ENCODE measurements at places on chromosomes 2 and 18.

GRCh38 chr18:39841482-39842365 is 2113.3 kb upstream of the PIK3C3 start:
- DNase-seq = peak; percentile 49

- DNase-seq = no peak
Measured at GRCh38 chr2:44330801-44331200, 30.5 kb downstream of the PREPL start.

DNA sequence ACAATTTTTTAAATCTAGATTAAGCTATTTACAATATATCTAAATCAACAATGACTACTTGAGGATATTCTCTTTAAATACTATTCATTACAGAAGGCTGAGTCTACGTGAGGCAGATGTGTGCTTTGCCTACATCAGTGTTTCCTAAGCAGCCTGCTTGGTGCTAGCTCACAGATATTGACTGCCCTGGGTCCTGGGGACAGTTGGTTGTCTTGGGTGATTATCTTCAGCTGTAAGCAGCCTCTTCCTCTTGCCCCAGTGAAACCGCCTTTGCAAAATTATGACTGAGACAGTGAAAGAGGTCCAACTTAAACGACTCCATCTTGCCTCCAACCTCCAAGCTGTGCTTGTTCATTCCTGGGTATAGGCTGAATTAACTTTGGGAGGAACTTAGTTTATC is 39.6 kb upstream of the CCDC88A start:
- DNase-seq = no peak

DNA sequence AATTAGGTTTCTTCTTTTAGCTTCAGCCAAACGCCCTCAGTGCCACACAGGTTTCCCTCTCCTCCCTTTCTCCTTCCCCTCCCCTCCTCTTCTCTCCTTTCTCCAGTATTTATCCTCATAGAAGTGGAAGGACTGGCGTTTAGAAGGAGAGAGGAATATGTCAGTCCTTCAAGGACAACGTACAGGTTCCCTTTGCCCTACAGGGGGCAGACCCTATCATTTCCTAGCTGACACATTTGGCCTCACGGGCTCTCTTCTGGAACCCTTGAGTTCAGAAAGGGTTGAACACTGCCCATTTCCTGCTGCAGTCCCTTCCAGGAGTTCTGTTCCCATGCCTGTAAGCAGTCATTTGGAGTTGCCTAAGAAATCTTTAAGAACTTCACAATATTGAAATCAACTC is 46.1 kb downstream of the CDCA7 start:
- no peak for DNase-seq

GRCh38 chr2:74841641-74842040 is 7.7 kb downstream of the HK2 start:
- no peak for DNase-seq

DNA sequence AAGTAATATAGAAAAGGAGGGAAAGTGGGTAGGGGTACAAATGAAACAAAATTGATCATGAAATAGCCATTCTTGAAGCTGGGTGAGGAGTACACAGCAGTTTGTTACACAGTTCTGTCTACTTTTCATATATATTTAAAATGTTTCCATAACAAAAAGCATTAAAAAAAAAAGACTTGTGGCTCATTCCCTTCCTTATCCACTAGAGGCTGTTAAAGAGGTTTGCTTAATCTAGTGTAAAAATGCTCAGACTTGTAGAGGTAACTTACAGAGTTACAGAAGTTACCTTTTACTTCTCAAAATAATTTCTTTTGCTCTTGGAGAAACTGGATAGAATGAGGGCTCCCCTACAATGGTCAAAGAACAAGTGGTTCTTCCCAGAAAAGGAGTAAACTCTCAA is 8.1 kb upstream of the WIPF1 start:
- no peak for DNase-seq

DNA sequence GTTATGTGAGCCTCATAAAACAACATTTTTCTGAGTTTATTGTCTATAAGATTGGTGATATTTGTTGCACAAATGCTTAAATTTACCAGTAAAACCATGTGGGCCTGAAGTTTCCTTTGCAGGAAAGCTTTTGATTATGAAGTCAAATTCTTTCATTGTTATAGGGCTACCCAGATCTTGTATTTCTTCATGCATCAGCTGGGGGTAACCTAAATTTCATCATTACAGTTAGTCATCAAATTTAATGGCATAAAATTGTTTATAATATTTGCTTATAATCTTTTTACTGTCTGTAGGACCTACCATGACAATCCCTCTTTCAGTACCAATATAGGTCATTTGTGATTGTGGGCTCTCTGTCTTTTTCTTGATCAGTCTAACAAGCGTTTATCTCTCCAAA is 47.8 kb downstream of the SMAD2 start:
- no peak for DNase-seq

DNA sequence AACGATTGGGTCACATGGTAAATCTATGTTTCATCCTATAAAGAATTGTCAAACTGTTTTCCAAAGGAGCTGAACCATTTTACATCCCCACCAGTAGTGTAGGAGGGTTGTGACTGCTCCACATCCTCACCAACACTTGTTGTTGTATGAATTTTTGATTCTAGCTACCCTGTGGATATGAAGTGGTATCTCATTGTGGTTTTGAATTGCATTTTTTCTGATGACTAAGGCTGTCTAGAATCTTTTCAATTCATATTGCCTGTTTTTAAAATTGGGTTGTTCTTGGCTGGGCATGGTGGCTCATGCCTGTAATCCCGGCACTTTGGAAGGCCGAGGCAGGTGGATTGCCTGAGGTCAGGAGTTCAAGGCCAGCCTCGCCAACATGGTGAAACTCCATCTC is 44.5 kb downstream of the TXNL1 start:
- DNase-seq = no peak

- no peak for DNase-seq
Measured at GRCh38 chr2:100699131-100699530, 120.8 kb upstream of the NPAS2 start.

GRCh38 chr2:10390369-10390801 is 57.7 kb downstream of the ODC1 start:
- no peak for DNase-seq

DNA sequence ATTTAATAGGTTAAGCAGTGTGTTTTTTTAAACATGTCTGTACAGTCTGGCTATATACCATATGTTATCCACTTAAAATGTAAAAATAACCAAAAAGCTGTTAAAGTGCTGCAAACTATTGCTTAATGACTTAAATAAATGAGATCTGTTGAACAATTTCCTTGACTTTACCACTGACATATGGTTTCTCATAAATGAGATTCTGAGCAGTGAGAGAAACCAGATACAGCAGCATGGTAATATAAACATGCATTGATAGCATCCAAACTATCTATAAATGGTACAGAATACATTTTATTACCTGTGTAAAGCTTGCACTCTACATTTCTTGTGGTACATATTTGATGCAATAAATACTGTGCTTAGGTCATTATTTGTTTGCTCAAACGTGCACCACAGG is 36.3 kb upstream of the TTC21B start:
- no peak for DNase-seq

DNA sequence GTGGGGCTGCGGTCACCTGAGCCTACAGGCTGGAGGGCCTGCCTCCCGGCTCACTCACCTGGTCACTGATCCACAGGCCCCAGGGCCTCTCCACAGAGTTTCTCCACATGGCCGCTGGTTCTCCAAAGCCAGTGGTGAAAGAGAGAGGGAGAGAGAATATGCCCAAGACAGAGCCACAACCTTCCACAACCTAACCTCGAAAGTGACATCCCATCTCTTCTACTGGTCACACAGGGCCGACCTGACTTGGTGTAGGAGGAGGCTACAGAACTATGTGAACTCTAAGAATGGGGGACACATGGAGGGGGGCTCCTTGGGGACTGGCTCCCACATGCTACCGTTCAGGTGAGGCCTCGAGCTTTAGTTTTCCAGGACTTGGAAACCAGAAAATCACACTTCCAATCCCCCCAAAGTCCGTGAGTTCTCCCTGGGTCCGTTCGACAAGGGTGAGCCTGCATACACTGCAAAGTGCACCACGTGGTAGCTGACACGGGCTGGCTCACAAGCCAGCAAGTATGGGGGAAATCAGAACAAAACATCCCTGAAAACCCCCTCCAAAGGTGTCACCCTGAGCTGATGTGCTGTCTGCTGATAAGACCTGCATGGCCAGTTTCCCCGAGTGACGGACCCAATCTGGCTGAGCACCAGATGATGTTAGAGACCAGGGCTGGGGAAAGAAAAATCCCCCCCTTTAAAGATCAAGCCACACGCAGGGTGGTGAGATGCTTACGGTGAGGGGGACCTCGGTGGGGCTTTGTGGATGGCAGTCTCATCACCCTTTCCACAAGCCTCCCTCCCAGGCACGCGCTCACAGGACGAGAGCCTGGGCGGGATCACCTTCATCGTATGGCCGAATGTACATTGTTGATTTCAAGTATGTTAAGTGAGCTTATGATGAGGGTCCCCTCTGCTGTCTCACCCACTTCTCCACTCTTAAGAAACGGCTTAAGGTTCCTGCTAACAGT is 54.2 kb upstream of the SEMA4C start:
- DNase-seq = no peak

DNA sequence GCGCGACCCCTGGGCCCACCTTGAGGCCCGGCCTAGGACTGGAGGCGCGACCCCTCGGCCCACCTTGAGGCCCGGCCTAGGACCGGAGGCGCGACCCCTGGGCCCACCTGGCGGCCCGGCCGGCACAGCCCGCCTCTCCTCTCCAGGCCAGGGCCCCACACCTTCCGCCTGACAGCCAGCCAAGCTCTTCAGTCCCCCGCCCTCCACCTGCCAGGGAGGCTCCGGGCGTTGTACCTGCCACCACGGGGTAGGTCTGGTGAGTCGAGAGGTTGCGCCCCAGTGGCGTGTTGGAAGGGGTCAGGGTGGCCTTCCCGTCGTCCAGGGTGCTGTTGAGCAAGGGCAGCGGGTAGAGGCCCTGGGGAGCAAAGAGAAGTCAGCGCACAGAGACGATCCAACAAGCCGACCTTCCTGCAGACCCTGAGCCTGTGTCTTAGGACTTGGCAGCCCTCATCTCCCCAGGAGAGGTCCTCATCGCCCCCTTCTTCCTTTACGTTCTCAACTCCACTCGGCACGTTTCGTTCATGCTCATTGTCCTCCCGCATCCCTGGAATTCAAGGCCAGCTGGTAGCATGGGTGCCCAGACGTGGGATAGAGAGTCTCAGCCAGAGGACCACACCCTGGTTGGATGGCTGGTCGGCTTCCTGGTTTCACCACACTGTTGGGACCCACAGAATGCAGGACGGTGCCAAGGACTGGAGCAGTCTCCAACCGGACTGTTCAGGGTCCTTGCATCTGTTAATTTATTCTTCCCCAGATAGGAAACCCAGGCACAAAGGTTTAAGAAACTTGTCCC is 42.2 kb downstream of the PAX8 start:
- no peak for DNase-seq

GRCh38 chr2:238866656-238867277 is 18.9 kb downstream of the TWIST2 start:
- no peak for DNase-seq

GRCh38 chr2:163338270-163338669 is 397.5 kb downstream of the FIGN start:
- DNase-seq = no peak

DNA sequence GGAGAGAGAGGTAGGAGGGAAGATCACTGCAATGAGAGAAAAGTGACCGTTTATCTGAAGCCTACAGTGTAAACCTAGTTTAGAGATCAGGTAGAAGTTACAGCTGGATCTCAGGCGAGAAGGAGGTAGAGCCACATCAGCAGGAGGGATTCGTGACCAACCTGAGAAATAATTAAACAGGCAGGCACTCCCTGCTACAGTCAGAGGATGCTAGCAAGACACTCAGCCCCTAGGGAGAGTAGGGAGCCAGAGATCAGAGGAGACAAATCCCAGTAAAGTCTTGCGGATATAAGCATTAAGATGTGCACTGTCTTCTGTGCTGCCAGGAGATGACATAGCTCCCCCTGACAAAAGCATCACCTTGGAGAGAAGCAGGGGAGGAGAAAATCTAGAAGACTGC is 629.1 kb upstream of the SLC39A10 start:
- DNase-seq = no peak

- DNase-seq = no peak
Measured at GRCh38 chr2:28225473-28226080, 167.1 kb upstream of the FOSL2 start.

- no peak for DNase-seq
Measured at GRCh38 chr2:203759690-203760365, 53.4 kb downstream of the CD28 start.

GRCh38 chr2:95231723-95232122 is 24.4 kb downstream of the ZNF892 start:
- DNase-seq = no peak

- DNase-seq = no peak
Measured at GRCh38 chr18:55221622-55222021, 262.4 kb upstream of the CCDC68 start.

DNA sequence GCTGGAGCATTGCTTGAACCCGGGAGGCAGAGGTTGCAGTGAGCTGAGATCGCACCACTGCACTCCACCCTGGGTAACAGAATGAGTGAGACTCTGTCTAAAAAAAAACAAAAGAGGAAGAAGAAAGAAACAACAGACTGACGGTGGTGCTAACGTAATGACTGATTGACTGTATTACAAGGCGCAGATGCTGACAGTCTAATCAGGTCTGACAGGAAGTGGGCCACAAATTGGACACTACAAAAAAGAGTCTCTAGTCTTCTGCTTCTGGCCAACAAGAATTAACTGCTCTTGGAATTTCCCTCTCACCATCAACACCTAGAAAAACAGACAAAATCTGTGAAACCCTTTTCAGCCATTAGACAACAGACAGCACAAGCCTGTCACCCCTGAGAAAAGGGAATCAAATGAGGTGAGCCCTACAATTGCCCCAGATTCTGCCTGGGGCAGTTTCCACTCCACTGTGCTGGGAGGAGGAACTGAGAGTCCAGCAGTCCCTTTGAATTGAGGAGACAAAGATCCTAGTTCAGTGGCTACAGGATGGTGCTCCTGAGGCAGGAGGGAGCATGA is 43.3 kb downstream of the SNED1 start:
- no peak for DNase-seq

DNA sequence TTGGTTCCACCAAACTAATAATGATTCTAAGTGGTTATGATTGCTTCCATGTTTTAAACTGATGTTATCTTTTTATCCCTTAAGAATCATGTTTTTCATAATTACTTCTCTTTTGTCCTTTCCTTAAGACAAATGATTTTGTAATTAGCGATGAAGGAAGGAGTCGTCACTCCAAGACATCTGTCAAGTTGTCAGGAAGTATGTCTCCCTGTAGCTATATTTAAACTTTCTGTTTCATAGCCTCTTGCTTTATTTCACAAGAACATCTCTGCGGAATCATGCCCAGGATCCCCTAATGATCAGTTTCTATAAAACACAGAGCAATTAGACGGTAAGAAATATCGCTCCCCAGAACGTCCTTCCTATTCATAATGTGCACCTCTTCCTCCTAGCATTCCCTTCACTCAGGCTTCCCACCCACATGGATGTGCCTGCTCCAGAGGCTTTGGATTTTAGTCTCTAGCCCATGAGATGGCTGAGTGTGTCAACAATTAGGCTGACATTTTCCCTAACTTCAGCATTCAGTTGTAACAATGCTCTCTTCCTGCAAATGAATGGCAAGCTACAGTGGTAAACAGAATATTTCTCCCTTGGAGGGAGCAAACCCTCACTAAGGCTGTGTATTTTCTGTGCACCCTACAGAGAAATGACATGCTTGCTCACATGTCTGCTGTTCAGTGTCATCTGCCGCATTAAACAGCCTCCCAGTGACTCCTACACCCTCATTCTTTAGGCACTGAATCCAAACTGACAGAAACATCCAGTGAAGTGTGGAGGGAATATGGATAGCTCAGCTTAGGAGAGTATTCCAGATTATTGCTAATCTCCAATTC is 879.6 kb upstream of the CELF4 start:
- DNase-seq = no peak

- no peak for DNase-seq
Measured at GRCh38 chr2:85457043-85457442, 38.5 kb downstream of the SH2D6 start.

Data from left renal pelvis (tissue), 4 donors.